ENCODE measurements at places on chromosomes 1 and 21.

GRCh38 chr1:40396420-40396819 is 22.9 kb downstream of the SMAP2 start:
- no peak for DNase-seq

DNA sequence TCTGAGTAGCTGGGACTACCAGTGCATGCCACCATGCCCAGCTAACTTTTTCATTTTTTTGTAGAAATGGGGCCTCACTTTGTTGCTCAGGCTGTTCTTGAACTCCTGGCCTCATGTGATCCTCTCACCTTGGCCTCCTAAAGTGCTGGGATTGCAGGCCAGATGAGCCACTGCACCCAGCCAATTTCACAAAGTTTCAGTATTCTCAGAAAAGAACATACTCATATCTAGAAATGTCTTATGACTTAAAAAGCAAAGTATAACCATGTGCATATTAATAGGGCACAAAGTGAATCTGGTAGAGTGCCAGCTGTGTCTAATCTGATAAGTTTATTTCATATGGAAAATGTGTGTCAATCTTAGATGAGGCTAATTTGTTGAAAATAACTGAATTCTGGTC is 87.5 kb upstream of the CACYBP start:
- peak; percentile 22 for DNase-seq

DNA sequence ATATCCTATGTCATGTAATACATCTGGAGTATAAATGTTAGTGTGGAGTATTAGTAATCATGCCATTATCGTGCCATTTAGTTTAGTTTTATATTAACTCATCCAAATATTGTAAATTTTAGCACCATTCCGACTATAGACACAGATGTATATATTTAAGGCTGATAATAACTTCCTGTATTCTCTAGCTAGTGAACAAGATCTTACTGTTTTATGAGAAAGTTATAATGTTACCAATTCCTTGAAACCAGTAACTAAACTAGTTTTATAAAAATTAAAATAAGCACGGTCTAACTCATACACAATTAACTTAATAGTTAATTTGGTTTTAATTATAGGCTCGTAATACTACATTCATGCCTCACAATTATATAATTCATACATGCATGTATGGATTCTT is 808.6 kb downstream of the USP25 start:
- no peak for DNase-seq

DNA sequence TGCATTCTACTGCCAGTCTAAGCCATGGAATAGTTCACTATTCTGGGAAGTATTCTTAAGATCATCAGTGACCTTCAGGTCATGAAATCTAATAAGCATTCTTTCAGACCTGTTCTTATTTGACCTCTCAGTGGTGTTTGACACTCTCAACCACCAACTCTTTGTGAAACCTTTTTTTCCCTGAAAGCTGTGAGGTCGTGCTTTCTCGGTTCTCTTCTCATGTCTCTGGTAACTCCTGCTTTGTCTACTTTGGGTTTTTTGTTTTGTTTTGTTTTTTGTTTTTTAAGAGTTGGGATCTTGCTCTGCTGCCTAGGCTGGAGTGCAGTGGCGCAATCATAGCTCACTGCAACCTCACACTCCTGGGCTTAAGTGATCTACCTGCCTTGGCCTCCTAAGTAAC is 56.3 kb downstream of the POU2F1 start:
- DNase-seq, result peak; percentile 35

- DNase-seq, result no peak
These were observed 89.5 kb upstream of the GNG4 start for GRCh38 chr1:235739124-235739523.

DNA sequence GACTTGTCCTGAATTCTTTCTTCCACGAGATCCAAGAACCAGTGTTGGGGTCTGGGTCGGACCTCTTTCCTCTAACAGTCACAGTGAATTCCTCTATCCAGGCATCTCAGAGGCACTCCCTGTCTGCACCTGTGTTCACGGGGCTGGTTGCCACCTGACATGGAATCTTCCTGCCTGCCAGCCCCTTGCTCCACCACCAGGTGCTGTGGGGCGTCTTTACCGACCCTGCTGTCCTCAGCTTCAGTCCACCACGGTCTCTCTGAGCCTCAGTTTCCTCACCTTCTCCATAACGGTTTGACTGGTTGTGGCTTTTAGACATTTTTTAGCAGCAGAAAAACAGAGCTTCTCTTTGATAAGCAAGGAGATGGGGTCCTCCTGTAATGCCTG is 62.7 kb downstream of the SDC3 start:
- no peak for DNase-seq

DNA sequence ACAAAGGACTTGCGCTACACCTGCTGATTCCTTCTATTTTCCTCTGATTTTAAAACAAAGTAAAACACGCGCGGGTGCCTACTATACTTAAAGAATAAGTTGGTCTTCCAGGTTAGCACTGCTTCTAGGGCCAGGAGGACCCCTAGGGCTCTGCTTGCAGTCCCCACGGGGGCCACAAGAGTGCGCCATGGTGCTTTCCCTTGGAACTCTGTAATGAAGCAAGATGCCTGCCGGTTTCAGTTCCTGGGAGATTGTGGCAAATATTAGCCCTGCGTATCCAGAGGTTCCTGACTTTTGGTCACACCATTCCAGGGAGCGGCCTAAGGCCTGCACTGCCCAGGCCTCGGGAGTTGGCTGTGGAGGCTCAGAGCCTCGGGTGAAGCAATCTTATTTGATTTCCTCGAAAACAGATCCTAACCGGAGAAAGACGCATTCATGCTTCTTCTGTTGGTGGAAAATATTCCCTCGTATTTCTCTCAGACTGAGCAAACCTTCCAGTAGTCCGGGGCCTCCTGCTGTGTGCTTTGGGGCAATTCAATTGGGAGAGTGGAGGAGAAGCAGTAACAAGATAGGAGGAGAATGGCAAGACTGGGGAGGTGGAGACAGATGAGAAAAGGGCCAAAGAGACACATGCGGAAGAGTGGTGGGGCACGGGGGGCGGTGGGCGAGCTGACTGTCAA is 25.3 kb downstream of the ADAM30 start:
- DNase-seq, result no peak

GRCh38 chr1:44621841-44622286 is 52.4 kb downstream of the TMEM53 start:
- no peak for DNase-seq

- no peak for DNase-seq
These were observed 48.6 kb downstream of the HIVEP3 start for GRCh38 chr1:41870076-41870562.

DNA sequence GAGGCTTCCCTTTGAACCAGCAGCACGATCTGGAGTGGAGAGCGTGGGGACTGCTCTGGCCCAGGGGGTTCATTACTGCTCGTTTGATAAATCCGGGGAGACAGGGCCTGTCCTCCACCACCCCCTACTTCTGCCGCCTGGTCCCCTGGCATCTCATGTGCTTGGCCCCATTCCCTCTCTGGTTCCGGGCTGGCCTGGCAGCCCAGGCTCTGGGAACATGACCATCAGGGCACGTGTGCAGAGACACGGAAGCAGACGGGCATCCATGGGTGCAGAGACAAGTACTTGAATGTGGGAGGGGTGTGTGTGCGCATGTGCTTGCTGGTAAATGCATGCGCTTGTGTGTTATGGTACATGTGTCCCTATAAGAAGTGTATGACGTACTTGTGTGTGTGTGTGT is 75.5 kb downstream of the KIRREL1 start:
- DNase-seq, result no peak

DNA sequence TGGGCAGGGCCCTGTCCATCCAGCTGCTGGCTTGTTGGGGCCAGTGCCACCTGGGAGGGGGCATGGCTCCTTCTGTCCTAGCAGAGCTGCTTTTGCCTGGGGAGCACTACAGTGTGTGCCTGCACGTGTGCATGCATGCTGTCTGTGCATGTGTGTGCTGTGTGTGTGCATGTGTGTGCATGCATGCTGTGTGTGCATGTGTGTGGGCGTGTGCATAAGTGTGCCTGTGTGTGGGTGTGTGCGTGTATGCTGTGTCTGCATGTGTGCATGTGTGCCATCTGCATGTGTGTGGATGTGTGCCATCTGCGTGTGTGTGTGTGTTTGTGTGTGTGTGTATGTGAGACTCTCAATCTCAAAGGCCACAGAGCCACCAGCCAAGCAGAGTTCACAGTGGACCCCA is 8.3 kb upstream of the PRKCZ start:
- DNase-seq, result no peak

GRCh38 chr1:100851726-100852125 is 42.9 kb downstream of the EXTL2 start:
- no peak for DNase-seq

DNA sequence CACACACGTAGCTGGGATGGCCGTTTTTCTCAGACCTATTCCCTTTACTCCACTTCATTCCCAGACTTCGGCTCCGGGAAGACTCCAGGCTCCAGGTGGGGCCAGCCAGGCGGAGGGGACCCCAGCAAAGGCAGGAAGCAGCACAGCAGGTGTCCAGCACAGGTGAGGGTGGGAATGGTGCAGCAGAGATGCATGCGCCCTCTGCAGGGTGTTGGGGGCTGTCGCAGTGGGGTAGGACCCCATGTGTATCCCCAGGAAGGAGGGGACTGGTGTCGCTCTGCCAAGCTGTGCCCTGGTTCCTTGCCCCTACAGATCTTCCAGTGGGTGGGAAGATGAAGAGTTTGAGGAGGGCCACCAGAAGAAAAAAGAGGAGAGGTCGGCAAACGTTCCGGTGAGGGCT is 5.3 kb downstream of the TTC24 start:
- no peak for DNase-seq

- no peak for DNase-seq
These were observed 7.0 kb downstream of the TCEA3 start for GRCh38 chr1:23417570-23417969.

DNA sequence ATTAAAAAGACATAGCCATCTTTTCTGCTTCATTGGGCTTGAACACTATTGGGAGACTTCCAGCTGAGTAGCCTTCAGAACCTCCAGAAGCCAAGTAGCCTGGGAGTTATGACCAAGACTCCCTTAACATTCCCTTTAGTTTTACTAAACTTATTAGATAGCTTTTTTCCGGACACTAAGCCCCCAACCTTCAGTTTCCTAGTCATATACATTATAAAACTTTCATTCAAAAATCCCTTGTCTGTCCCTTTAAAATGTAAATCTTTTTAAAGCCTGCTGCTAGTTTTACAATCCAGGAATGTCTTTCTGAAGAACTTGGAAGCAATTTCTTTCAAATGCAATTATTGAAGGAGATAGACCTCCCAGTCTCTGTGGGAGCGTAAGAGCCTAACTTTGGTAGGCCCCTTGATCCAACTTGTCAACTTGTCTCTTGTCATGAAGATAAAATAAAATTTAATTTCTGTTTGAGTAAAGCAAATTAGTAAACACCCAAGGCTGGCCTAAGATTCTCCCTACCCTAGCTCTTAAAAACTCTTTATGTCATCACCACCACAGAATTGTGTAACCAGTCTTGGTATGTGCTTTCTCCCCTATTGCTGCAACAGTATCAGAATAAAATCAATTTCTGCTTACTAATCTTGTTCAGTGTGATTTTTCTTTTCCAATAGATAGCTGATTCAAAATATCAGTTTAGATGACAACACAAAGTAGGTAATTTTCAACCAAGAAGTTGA is 796.2 kb downstream of the PLA2G4A start:
- DNase-seq, result no peak

DNA sequence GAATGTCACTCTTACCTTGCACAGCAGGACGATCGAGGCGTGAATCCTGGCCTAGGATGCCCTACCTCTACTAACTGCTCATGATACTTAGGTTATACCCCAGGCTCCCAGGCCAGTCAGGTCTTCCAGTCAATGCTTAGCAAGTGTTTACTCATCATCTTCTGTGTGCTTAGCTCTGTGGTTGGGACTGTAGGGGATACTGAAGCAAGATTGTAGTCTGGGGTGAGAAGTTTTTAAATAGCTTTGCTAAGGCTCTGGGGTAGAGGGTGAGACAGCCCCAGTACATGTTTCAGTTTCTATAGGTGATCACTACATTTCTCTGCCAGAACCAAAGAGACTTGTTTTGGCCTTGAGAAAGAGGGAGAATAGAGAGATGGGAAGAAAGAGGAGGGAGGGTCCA is 250.8 kb upstream of the KIAA0040 start:
- DNase-seq, result no peak

DNA sequence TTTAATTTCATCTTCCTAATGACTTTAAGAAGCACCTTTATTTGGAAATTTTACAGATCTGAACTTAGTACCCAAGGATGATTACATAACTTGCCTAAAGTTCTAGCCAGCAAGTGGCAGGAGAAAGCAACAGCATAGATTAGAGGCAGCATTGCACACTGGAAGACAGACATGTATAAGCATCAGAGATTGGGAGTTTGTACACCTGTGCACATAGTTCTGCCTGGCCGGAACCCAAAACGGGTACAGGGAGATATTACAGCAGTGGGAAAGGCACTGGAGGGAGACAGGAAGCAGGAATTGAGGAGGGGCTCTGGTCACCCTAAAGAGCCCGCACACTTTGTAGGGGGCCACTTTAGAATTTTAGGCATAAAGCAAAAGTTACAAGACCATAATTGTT is 19.3 kb downstream of the GBP6 start:
- DNase-seq, result no peak

DNA sequence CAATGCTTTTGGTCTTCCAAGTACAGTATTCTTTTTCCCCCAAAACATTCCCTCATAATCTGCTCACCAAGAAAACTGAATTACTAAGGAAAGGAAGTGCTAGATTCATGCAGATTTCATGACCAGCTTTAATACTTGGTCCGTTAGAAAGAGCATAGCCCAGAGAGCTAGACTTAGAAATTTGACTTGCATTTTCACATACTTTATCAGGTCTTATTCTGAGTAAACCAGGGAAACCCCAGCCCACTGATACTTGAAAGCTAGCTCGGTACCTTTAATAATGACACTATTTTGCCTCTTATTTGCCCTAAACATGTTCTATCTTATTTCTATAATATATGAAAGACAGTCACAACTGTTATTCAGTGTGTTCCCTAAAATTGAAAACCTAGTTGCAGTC is 204.5 kb downstream of the TTLL7 start:
- peak; percentile 3 for DNase-seq

- DNase-seq, result no peak
These were observed 101.1 kb upstream of the SOD1 start for GRCh38 chr21:31558189-31558961.

- no peak for DNase-seq
These were observed at the start of gene SLC9C2 for GRCh38 chr1:173603056-173603591. TSS of gene SLC9C2 (minus strand) at chr1:173603072. CDS start at chr1:173601776, 1,296 bp downstream.

DNA sequence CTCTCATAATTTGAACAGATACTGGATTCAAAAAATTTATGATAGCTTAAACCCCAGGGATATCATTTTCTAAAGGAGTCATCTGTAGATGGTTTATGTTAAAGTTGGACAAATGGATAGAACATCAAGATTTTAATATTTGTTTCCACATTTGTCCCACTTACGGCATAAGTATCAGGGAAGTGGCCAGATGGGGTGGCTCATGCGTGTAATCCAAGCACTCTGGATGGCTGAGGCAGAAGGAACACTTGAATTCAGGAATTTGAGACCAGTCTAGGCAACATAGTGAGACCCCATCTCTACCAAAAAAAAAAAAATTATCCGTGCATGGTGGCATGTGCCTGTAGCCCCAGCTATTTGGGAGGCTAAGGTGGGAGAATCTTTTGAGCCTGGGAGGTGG is 229.1 kb downstream of the GPR52 start:
- DNase-seq, result no peak

DNA sequence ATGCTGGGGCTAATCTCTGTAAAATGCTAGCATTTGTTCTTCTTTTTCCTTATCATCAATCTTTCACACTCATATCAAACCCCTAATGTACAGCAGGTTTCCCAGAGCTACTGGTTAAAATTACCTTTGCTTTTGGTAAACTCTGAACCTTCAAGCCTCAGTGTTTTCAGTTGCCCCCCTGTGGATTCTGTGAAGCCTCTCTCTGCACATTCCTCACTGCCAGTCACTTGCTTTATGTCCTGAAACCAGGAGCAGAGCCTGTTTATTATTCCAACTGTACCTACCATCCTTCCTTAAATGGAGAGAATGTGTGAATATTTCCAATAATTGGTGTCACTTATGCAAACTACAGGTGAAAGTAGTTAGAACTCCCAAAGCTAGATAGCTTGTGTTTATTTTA is 134.2 kb downstream of the NEK7 start:
- DNase-seq, result no peak

All from GM12864 (cell line).